ENCODE measurements at places on chromosomes 3 and 15.

- peak; percentile 65 for DNase-seq
Measured at GRCh38 chr3:11718637-11719405, 75.1 kb upstream of the VGLL4 start.

DNA sequence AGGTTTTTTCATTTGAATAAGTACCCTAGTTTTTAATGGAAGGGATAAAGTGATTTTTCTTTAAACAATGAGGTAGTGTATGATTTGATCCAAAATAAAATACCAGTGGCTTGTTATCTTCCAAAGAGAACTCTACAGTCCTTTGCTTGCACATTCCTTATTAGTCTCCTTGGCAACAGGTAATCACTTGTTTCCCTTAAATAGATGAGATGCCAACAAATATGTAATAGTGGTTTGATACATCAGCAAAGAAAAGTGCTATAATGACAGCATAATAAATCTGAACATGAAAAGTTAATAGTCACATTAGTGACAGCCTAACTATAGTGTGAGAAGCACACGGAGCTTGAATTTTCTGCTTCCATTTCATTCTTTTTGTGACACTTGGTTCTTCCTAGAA lies 360.2 kb downstream of the ZNF385D start:
- no peak for DNase-seq

DNA sequence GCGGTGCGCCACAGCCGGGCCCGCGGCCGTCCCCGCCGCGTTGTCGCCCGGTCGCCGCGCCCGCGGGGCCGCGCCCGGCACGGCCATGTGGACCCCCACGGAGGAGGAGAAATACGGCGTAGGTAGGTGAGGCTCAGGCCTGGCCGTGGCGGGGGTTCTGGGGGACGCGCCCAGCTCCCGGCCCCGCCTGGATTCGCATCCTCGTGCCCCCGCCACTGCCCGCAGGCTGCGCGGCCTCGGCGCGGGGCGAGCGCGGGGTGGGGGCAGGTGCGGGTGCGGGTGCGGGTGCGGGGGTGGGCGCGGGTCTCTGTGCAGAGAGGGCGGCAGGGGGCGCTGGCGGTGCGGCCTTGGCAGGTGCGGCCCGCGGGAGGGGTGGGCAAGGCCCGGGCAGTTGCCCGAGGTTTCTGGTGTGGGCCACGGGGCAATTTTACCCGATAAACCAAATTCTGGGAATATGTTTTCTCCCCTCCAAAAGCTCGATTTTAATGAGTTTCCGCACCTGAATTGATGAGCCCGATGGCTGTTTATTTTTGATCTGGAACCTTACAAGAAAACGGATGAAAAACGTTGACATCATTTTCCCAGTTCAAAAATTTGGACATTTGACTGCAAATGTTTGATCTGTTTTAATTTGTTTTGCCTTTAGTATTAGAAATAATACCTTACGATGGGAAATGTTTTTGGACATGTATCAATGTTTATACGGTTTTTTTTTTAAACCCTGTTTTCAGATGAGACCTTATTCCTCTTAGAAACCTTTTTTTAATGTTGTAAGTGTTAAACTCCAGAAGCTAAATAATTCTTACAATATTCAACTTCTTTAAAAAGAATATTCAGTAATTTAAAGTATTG lies 678 bp downstream of the DOCK3 start:
- peak; percentile 49 for DNase-seq

DNA sequence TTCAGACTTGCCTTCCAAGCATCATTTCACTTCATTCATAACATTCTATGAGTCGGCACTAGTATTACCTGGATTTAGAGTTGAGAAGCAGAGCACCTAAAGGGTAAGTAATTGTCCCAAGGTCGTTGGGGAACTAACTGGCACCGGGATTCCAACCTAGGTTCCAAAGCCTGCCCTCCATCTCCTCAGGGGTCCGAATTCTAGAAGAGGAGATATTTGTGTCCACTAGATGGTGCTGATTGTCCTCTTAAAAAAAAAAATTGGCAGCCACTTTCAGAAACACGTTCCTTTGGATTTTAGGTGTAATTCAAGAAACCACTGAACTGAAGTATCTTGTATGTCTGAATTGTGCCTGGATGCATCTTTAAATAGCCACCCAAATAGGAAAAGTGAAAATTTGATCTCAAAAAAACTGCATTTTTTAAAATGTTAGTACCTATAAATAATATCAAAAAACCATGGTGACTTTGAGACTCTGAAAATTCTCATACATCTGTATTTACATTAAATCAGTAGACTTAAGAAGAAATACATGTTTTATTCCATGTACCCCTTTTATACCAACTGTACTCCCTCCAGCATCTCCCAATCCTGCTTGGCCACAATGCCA lies 3.9 kb upstream of the FSIP1 start:
- peak; percentile 48 for DNase-seq

GRCh38 chr15:51714911-51715310 lies 22.5 kb downstream of the LYSMD2 start:
- DNase-seq, result no peak

DNA sequence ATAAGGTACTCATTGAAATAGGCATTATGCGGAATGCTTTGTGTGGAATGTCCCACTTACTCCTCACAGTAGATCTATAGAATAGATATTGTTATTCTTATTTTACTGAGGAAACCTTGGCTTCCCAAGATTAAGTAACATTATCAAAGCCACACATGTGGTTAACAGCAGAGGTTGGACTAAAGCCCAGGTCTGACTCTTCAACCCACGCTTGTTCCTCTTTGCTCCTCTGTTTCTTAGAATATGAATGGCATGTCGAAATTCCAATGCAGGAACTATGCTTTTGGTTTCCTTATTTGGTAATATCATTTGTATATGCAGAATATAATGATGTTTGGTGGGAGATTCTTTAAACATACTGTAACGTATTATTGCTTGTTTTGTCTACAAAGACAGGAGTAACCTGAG lies 818.8 kb upstream of the LMCD1 start:
- DNase-seq, result no peak

DNA sequence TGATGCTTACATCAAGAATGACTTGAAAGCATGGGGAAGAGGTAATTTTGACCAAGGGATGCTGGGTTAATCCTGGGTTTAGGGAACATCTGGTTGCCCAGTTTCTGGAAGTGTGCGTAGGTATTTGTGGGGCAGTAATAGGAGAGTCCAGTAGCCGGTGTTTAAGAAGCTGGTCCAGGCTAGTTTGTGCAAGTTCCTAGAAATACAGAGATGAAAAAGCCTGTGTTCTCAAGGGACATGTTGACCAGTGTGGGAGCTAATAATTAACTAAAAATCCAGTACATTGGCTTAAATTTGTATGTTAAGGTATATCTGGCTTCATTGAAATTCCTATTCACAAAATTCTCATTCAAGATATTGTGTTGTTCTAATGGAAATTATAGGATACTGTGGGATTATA lies 51.2 kb downstream of the UBE2E2 start:
- no peak for DNase-seq

- DNase-seq, result no peak
Measured at GRCh38 chr15:52006702-52007340, 12.2 kb upstream of the MAPK6 start.

DNA sequence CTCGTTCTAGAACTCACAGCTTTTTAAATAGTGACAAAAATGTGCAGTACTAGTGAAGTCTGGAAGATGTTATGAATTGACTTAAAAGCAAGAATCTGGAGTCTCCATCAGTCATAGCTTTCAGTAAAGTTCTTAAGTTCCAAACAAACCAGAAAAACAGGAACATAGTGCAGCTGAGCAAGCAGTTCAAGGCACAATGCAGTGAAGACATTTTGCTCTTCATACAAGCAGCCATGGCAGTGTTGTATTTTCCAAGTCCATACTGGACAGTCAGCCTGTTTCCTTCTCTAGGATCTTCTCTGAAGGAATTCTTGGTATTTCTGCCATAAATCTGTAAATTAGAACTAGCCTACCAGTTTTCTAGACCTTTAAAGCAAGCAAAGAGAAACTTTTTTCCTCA lies 90.5 kb downstream of the LRRC28 start:
- DNase-seq, result no peak

DNA sequence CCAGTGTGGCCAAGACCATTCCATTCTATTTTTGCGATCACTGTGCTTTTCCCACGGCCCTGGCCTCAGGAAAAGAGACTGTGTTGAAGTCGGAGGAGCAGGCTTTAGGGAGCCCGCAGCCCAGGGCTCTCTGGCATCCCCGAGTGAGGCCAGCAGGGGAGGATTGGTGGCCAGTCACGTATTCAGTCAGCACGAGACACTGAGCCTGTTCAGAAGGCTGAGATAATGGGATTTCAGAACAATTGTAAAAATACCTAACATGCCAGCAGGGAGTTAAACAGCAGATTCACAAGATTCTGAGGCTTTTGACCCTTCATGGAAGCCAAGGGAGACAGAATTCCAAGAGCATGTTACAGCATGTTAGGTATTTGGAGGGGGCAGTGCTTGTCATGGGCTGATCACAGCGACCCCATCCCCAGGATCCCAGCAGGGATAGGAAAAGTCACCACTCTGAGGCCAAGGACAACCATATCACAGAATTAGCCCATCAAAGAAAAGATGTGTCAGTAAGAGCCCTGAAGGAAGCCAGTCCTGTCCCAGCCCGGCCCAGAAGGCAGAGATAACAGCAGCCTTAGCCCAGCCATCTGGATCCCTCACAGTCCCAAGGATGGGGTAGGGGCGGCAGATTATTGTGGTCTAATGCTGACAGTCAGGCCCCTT lies 40.6 kb downstream of the AMOTL2 start:
- no peak for DNase-seq

DNA sequence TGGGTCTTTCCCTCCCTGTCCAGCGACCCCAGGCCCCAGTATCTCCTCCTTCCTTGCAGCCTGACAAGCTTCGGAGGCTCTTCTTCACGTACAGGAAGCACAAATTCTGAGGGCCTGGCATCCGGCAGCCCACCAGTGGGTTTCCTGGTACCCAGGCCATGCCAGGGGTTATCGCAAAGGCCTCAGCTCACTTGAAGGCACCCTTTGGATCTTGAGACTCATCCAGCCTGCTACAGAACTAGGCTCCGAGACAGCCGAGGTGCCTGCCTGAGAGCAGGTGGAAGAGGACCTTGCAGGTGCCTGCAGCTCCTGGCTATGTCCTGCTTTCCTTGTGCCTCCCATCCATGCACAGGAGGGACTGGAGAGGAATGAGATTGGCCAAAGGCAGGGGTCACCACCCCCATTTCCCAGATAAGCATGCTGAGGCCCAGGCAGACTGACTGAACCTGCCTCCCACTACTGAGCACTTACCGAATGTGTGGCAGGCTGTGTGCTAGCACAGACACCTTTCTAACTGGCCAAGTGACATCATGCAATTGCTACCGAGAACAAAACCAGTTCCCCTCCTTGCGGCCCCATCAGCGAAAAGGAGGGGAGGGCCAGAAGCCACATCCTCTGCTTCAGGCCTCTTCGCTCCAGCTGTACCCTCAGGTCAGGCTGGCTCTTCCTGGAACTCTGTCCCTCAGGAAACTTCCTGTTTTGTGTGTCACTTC lies 11.2 kb downstream of the SH2D7 start:
- DNase-seq, result peak; percentile 91

GRCh38 chr3:129004639-129005295 lies 3.7 kb downstream of the EFCC1 start:
- no peak for DNase-seq

DNA sequence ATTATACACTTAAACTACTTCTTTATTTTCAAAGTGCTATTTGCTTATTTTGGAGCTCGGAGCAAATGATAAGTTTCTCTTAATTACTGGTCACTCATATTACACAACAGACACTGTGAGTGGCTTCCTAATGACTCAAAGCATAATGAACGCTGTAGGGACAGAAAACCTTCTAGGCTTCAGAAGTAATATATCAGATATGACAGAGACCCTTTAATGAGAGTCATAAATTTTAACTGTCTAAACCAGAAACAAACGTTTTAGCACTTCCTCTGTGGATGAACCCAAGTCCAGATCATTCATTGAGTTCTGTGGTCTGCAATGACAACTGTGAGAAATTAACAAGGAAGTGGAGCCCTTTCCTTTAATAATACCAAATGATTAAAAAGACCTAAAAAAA lies 66.6 kb downstream of the ARPP21 start:
- no peak for DNase-seq

DNA sequence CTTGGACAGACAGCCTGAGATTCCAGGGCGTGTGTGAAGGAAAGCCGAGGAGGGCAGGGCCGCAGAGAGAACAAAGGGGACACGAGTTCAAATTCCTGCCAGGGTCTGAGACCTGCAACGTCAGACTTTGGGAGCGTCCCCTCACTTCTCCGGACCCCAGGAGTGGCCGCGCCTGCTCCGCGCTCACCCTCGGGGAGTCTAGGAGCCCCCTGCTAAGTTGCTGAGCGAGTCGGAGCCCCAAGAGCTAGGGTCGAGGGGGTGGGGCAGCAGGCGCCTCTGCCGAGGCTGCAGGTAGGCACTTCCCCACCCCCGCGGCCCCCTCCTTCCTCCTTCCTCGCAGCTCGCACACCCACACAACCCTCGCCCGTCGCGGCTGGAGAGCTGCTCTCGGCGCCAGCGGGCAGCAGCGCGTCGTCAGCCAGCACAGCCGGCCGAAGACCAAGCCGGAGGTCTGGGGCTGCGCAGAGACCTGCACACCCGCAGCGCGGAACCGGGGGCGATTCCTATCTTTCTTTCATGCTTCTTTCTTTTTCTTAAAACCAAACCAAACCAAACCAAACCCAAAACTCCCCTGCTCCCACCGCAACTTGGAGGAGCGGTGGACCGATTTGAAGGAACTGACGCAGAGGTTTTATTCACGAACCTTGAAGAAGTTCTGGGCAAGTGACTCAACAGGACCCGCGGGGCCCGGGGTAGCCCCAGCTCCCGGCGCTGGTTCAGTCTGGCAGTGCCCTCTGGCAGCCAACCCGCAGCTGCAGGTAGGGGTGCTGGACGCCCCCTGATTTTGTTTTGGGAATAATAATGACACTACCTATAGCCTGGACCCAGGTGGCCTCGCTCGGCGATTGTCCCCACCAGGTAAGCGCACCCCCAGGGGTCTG lies at the start of gene ANKRD34C:
Gene ANKRD34C (plus strand): TSS at position 352 of the 881 bp plus-strand sequence. CDS start 10,563 bp downstream, outside the sequence.
- DNase-seq, result peak; percentile 26

DNA sequence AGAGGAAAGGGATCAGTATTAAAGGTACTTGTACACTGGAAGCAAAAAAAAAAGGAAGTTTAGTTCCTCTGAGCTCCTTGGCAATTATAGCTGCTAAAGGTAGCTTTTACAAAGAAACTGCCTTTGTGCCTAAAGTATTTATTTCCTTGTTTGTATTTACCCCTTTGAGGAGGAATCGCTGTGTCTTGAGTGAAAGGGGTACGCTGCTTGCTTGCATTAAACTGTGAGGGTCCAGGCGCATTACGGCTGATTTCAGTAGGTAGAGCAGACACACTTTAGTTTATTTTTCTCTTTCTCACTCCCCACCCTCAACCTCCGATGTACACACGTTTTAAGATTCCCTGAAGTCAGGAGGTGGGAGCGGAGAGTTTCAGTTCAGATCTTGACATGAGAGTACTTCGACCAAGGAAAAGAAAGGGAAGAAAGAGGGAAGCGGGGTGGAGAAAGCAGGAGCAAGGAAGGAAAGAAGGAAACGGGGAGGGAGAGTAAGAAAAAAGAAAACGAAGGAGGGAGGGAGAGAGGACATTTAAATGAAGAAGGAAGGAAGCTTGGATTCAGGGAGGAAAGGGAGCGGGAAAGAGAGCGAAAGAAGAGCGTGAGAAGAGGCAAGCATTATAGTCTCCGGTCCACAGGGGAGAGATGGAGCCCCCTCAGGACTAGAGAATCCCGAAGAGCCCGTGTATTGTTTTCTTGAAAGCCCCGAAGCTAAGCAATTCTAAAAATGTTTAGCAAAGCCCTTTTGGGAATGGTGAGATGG lies 1.2 kb upstream of the MME start:
- no peak for DNase-seq

Measured in GM13976 (cell line).